Activated CD8-positive, alpha-beta memory T cell treated with anti-CD3 and anti-CD28 coated beads, Interleukin-2, amount 10 ng/mL, durations not matched to agents 7 days and 5 days (primary cell): ENCODE measurements at places on chromosomes 5 and 9. TPM values are rescaled to one million over a fixed set of nuclear protein-coding genes. Genes with fewer than 3 reads are reported as not detected.

DNA sequence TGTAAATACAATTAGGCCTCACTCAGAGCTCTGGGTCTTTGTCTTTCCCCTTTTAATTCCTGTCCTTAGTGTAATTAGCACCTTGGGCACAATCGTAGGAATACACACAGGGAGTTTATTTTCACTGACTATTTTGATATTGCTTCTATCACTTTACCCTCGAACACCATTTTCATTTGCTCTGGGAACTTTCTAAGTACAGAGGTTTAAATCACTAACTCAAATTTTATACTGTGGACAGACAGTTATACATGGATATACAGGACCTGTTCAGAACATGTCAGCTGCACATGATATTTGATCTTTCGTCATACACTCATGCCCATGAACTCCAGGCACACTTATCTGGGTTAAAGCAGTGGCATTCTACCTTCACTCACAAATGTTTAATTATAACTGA lies 217.8 kb upstream of the TMEM161B start:
- no peak overlapping the region for H3K4me3 ChIP-seq
- no peak overlapping the region for H3K27ac ChIP-seq
- no peaks in the 10 kb centered on the region for H3K36me3 ChIP-seq
- DNase-seq: no peak

GRCh38 chr9:31032206-31032605 lies 1352.2 kb upstream of the ACO1 start:
- H3K4me1 ChIP-seq: peaks cover 4% of the 10 kb centered on the region
- H3K27me3 ChIP-seq: no peaks in the 10 kb centered on the region
- H3K4me3 ChIP-seq: no peak overlapping the region
- no peak overlapping the region for H3K27ac ChIP-seq
- no peak for DNase-seq

- no peaks in the 10 kb centered on the region for H3K4me1 ChIP-seq
- H3K36me3 ChIP-seq: no peaks in the 10 kb centered on the region
- no peak for DNase-seq
- H3K4me3 ChIP-seq: no peak overlapping the region
- H3K27ac ChIP-seq: no peak overlapping the region
- peaks cover 18% of the 10 kb centered on the region for H3K27me3 ChIP-seq
Observed at GRCh38 chr5:38576442-38576841, 20.0 kb upstream of the LIFR start.

The ADAMTS6 gene
- 2.8 TPM for total RNA-seq

DNA sequence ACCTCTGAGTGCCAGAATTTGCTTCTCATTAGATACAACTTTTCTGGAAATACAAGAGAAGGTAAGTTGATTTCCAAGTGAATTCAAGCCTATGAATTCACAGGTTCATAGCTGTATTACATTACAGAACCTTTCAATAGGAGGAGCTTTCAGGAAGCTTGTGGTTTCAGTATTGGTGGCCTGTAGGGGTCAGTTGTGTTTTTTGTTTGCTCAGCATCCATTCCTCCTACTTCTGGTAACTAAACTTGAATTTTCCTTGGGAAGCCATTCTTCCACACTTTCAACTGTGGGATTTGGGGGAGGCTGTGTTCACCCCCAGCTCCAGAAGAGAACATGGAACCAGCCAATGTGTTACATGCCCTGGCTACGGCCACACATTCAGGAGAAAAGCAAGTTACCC lies 5.6 kb upstream of the CYSTM1 start:
- H3K4me1 ChIP-seq: peaks cover 10% of the 10 kb centered on the region
- peaks cover 2% of the 10 kb centered on the region for H3K27me3 ChIP-seq
- no peak overlapping the region for H3K4me3 ChIP-seq

The GM2A gene
- total RNA-seq: 13.4 TPM

GRCh38 chr5:149309354-149309753 lies 35.9 kb upstream of the GRPEL2 start:
- H3K27ac ChIP-seq: no peak overlapping the region
- DNase-seq: no peak
- H3K27me3 ChIP-seq: no peaks in the 10 kb centered on the region
- no peaks in the 10 kb centered on the region for H3K36me3 ChIP-seq
- H3K4me1 ChIP-seq: peaks cover 3% of the 10 kb centered on the region

DNA sequence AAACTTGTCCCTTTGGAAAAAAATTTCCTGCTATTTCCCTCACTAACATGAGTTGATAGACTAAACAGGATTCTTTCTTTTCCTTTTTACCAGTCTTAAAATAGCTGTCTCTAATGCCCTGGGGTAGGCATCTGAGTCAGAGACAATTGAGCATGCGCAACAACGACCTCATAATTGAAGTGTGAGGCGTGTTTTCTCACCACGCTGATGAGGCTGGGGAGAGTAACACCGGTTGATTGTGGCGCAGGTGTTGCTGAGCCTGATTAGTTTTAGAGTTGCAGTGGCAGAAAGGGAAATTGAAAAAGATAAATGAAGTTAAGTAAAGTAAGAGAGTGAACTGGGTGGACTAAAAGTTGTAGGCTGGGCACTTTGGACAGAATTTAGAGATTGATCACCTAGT lies 213.7 kb downstream of the TLR4 start:
- H3K27ac ChIP-seq: no peak overlapping the region
- DNase-seq: no peak
- no peaks in the 10 kb centered on the region for H3K27me3 ChIP-seq
- H3K4me3 ChIP-seq: no peak overlapping the region
- H3K4me1 ChIP-seq: no peaks in the 10 kb centered on the region

The ANKRD20A1 gene
- total RNA-seq: not detected

The CCNI2 gene
- total RNA-seq: 52.5 TPM

- DNase-seq: no peak
- no peak overlapping the region for H3K4me3 ChIP-seq
- no peaks in the 10 kb centered on the region for H3K27me3 ChIP-seq
- no peaks in the 10 kb centered on the region for H3K4me1 ChIP-seq
- no peak overlapping the region for H3K27ac ChIP-seq
Observed at GRCh38 chr5:5221724-5222123, 81.6 kb downstream of the ADAMTS16 start.

The CXXC5 gene
- 4.1 TPM for total RNA-seq

The FOXI1 gene
- total RNA-seq: not detected

DNA sequence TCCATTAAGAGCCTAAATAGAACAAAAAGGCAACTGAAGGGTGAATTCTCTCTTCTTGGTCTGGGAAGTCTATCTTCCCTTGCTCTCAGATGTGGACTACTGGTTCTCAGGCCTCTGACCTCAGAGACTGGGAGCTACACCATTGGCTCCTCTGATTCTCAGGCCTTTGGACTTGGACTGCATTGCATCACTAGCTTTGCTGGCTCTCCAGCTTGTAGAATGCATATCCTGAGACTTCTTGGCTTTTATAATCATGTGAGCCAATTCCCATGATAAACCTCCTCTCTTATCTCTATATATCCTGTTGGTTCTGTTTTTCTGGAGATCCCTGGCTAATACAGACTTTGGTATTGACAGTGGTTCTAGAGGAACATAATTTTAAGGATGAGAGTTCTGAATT lies 89.8 kb downstream of the PSAT1 start:
- no peaks in the 10 kb centered on the region for H3K36me3 ChIP-seq
- no peaks in the 10 kb centered on the region for H3K4me1 ChIP-seq
- H3K4me3 ChIP-seq: no peak overlapping the region
- no peak overlapping the region for H3K27ac ChIP-seq

DNA sequence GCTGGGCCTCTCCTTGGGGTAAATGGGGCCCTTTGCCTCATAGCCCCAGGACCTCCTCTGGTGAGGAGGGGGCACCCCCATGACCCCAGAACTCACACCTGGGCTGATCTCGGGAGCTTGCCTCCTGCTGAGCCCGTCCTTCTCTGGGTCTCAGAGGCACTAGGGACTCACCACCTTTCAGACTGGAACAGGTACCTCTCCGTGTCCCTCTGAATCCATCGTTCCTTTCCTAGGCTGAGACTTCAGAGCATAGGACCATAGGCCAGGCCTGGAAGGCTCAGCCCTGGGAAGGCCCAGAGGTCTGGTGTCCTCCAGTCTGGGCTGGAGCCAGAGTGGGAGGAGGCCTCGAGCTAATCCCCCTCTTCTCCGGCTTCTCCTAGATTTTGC lies 97.9 kb downstream of the CACNA1B start:
- H3K4me3 ChIP-seq: no peak overlapping the region
- no peaks in the 10 kb centered on the region for H3K27me3 ChIP-seq
- H3K27ac ChIP-seq: no peak overlapping the region
- no peaks in the 10 kb centered on the region for H3K4me1 ChIP-seq
- H3K36me3 ChIP-seq: no peaks in the 10 kb centered on the region
- no peak for DNase-seq

The IFNA13 gene
- not detected for total RNA-seq

- peaks cover 21% of the 10 kb centered on the region for H3K27me3 ChIP-seq
- no peak overlapping the region for H3K27ac ChIP-seq
- H3K4me1 ChIP-seq: no peaks in the 10 kb centered on the region
- DNase-seq: no peak
Observed at GRCh38 chr5:87768190-87768589, 355.5 kb upstream of the CCNH start.

- H3K4me1 ChIP-seq: no peaks in the 10 kb centered on the region
- no peak for DNase-seq
- H3K27ac ChIP-seq: no peak overlapping the region
- no peaks in the 10 kb centered on the region for H3K36me3 ChIP-seq
Observed at GRCh38 chr9:122133263-122133983, 26.2 kb downstream of the NDUFA8 start.

The FCN2 gene
- total RNA-seq: not detected

- H3K27me3 ChIP-seq: peaks cover 16% of the 10 kb centered on the region
- H3K36me3 ChIP-seq: no peaks in the 10 kb centered on the region
- no peak overlapping the region for H3K4me3 ChIP-seq
- H3K4me1 ChIP-seq: no peaks in the 10 kb centered on the region
- no peak for DNase-seq
- no peak overlapping the region for H3K27ac ChIP-seq
Observed at GRCh38 chr9:90477535-90477934, 165.1 kb downstream of the DIRAS2 start.

DNA sequence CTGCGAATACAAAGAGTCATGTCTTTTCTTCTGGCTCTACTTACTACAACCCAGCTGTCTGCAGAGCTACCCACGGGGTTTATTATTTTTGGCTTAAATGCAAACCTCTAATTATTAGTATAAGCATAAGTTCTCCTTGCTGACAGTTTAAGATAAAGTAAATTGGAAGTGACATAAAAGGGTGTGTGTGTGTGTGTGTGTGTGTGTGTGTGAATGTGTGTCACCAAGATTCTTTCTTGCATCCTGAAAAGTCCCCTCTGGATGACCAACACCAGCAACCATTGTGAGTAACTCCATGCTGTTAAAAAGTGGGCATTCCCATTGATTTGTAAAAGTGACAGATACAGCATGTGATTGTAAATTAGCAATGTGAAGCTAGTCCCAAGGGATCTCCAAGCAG lies 803.8 kb upstream of the ZNF608 start:
- H3K36me3 ChIP-seq: no peaks in the 10 kb centered on the region
- no peak for DNase-seq
- no peak overlapping the region for H3K27ac ChIP-seq
- no peaks in the 10 kb centered on the region for H3K27me3 ChIP-seq

The FOXD4L3 gene
- 0.21 TPM for total RNA-seq

DNA sequence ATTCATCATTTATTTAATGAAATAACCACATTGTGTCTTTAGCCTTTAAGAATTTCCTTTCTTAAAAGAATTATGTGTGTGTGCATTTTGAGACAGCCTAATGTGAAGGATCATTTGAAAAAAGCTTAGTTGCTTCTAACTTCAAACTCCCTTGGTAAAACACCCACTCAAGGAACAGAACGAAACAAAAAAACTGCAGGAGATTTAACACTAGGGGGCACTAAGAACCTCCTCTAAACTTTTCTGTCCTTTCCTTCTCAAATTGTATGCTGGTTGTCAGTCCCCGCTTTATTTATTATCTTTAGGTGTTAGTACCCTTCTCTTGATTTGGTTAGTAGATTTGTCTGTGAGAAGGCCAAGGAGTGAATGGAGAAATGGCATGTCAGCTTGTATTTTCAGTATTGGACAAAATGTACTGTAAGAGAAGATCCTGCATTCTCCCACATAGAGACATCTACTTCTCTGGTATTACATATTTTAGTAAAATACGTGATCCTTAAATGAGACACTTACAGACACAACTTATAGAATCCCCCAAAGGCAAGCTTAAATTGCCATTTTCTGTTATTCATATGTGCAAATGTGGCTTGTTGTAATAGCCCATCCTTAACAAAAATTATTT lies 229.7 kb downstream of the MRPS30 start:
- H3K4me1 ChIP-seq: no peaks in the 10 kb centered on the region
- H3K36me3 ChIP-seq: no peaks in the 10 kb centered on the region
- no peak overlapping the region for H3K27ac ChIP-seq
- DNase-seq: no peak
- H3K27me3 ChIP-seq: no peaks in the 10 kb centered on the region

The DMGDH gene
- 0.70 TPM for total RNA-seq
